ENCODE measurements at places on chromosomes 12 and 14. TPM values are rescaled to one million over a fixed set of nuclear protein-coding genes. Genes with fewer than 3 reads are reported as not detected.

The STX2 gene
- total RNA-seq, result 50.0 TPM

The RNASE7 gene
- not detected for total RNA-seq

The CCDC197 gene
- total RNA-seq, result not detected

The BCAT1 gene
- total RNA-seq, result 186 TPM

The BORCS5 gene
- total RNA-seq, result 13.8 TPM

The FGD4 gene
- total RNA-seq, result 26.3 TPM

The SNX6 gene
- 213 TPM for total RNA-seq

The KLRK1 gene
- total RNA-seq, result not detected

The CAND1 gene
- 144 TPM for total RNA-seq

The RHNO1 gene
- 21.9 TPM for total RNA-seq

The RERG gene
- total RNA-seq, result 1.1 TPM

The INHBC gene
- total RNA-seq, result not detected

The CCDC196 gene
- not detected for total RNA-seq

The TRMT5 gene
- 14.0 TPM for total RNA-seq

The DCN gene
- 321 TPM for total RNA-seq

The ITGB7 gene
- total RNA-seq, result 0.56 TPM

The TEX52 gene
- not detected for total RNA-seq

The ACSM4 gene
- not detected for total RNA-seq

The RNASE4 gene
- 38.9 TPM for total RNA-seq

The KRT75 gene
- not detected for total RNA-seq

The C12orf54 gene
- total RNA-seq, result not detected

The PPM1H gene
- 3.9 TPM for total RNA-seq

The TCL1B gene
- total RNA-seq, result not detected

The SLC41A2 gene
- total RNA-seq, result 41.2 TPM

The MIP gene
- total RNA-seq, result 0.19 TPM

The RNFT2 gene
- 4.6 TPM for total RNA-seq

The KITLG gene
- total RNA-seq, result 51.6 TPM

The PACS2 gene
- 27.8 TPM for total RNA-seq

The SLC35E3 gene
- 3.1 TPM for total RNA-seq

The TSHR gene
- not detected for total RNA-seq

The KCNA5 gene
- not detected for total RNA-seq

The TAS2R50 gene
- total RNA-seq, result 3.1 TPM

The OR6C68 gene
- total RNA-seq, result not detected

The TOMM20L gene
- total RNA-seq, result not detected

The DEGS2 gene
- total RNA-seq, result 0.28 TPM

The PIANP gene
- under 0.01 TPM for total RNA-seq

The SLCO1A2 gene
- under 0.01 TPM for total RNA-seq

Data from regular cardiac myocyte (primary cell).